ENCODE measurements at places on chromosomes 7 and 10.

DNA sequence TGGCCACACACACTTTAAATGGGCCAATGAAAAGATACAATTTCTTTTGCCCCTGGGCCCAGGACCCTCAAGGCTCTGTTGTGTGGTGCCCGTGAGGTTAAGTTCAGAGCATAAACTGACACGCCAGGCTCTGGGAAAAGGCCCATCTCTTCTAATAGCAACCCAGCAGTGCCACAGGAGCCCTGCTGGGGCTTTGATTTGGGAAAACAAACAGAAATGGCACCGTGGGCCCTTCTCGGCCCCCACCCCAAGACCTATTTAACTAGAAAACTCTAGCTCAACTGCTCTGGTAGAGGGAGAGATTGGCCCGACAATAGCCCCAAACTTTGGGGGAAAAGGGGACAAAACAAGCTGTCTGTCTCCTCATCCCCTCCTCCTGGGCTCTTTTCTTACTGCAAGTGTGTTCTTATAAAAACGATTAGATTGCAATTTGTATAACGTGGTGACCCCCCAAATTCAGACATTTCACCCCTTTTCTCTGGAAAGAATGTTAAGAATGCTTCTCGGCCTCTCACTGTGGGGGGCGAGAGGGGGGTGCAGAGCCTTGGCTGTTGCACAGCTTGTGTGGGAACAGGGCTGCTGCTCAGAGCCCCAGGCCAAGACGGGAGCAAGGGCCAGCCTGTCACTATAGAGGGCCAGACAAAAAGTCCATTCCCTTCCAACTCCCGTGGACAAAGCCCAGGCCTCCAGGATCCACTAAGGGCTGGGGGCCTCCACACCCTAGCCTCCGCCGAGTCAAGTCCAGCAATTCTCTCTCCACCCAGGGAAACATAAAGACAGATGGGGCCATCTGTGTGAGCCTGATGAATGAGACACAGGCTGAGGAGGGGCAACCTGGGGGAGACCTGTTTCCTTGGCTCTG lies 26.8 kb downstream of the DPCD start:
- no peak for DNase-seq

GRCh38 chr7:124662372-124662771 lies 103.2 kb downstream of the GPR37 start:
- DNase-seq: no peak

DNA sequence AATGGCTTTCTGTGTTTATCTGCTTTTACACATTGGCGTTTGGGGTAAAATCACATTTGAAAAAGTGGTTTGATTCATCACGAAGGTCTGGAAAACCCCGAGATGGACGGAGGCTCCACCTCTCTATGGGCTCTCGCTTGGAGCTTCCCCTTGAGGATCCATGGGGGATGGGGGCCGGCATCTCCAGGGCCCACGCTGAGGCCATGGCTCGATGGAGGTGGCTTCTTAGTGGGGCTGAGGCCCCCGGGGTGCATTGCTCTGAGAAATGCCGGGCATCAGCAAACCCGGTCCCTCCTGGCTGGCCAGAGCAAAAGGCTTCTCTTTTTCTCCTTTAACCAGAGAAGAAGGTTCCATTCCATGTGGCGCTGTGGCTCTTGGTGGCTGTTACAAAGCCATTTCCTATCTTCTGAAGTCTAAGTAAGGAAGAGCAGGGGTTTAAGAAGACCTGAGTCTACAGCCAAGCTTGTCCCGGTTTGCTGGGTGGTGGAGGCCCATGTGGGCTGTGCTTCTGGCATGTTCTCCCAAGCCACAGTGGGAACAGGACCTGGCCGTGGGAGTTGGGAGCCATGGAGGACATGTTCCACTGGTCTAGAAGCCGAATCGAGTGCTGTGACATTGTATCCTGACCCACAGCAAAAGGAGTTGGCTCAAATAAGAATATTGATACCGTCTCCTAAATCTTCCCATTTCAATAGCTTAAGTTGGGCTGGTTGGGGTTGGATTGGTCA lies 243.5 kb upstream of the PITRM1 start:
- no peak for DNase-seq

- no peak for DNase-seq
Observed at GRCh38 chr7:144133307-144133706, 10.3 kb downstream of the OR2A14 start.

- DNase-seq: no peak
Observed at GRCh38 chr7:104603957-104604356, 275.6 kb downstream of the LHFPL3 start.

GRCh38 chr10:1100691-1101368 lies 44.6 kb downstream of the WDR37 start:
- no peak for DNase-seq

GRCh38 chr10:119670717-119671116 lies 19.5 kb downstream of the BAG3 start:
- DNase-seq: no peak

- DNase-seq: no peak
Observed at GRCh38 chr10:12907656-12908055, 93.9 kb downstream of the CCDC3 start.

GRCh38 chr10:78359640-78360091 lies 326.0 kb downstream of the RPS24 start:
- no peak for DNase-seq

- DNase-seq: no peak
Observed at GRCh38 chr7:40403703-40404476, 269.1 kb downstream of the SUGCT start.

GRCh38 chr10:102683736-102684135 lies 30.5 kb downstream of the ARL3 start:
- DNase-seq: no peak

- DNase-seq: no peak
Observed at GRCh38 chr7:17493446-17493845, 195.0 kb downstream of the AHR start.

GRCh38 chr10:4514445-4515108 lies 311.4 kb upstream of the AKR1E2 start:
- no peak for DNase-seq

- DNase-seq: no peak
Observed at GRCh38 chr7:155741082-155741481, 71.2 kb downstream of the SHH start.

DNA sequence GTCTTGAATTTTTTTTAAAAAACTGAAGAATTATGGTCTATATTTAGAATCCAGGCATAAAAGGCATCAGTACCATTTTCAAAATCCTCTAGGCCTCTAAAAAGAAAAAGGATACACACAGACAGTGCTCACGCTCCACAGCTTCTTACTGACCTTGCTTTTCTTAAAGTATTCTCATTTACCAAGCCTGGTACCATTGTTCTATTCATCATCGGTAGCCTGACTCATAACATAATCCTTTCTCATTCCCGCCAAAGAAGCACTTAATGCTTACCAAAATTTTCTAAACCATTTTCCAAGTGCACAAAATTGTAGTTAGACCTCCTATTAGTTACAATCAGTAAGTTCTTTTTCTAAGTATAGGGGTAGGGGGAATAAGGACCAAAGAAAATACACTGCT lies 54.6 kb downstream of the ATE1 start:
- no peak for DNase-seq

DNA sequence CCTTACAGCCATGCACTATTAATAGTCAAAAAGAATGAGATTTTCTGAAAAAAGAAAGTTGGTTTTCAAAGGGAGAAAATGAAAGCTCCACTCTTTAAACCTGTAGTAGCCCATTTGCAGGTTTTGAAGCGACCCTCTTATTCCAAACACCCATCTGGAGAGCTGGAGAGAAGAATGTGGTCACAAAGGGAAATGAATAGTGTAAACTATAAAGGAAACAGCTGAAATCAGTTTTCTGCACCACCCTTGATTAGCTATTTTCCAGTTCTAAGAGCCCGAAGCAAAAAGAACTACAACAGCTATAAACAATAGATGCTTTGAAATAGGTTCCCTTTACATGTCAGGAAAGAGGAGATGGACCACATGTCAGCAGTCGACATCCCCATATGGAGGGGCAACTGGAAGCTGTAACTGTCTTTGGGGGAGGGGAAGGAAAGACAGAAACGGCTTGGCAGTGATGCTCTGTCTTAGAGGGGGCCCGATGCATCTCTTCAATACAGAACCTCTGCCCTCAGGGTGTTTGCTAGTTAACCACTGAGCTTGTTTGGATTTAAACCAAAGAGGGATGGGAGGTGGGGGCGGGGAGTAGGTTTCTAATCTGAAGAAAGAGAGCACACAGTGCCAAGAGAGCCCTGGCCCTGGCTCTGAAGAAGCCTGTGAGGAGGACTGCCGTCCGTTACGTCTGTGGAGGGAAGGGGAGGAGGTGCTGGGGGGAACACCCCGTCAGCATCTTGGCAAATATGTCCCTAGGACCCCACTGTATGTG lies 55.3 kb downstream of the CPVL start:
- DNase-seq: no peak

DNA sequence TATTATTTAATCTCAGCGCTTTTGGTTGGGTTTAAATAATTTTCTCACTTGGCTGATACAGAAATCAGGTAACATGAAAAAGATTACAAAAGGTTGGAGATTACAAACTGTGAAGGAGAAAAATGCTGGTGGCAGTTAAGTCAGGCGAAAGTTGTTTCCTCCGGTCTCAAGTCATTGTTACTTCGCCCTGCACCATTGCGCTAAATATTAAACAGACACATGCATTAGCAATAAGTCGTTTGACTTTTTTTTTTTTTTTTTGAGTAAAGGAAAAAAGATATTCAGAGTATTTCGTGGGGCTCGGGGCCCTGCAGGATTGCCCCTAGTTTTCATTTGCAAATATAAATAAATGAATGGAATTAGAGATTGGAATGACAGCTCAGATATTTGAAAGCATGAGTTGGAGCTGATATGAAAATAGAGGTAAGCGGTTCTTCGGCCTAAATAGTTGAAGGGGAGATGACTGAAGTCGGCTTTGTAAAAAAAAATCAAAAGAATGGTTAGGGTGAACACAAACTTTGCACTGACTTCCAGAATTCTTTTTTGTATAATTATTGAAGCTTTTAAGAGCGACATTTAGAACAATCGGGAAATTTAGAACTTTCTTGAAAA lies 914 bp downstream of the SDHAF3 start:
- no peak for DNase-seq

GRCh38 chr7:70434821-70435220 lies 697.1 kb upstream of the GALNT17 start:
- DNase-seq: no peak

- DNase-seq: no peak
Observed at GRCh38 chr7:3682028-3682710, 381.1 kb downstream of the SDK1 start.

- DNase-seq: no peak
Observed at GRCh38 chr10:101121654-101122031, 9.5 kb upstream of the TLX1 start.

DNA sequence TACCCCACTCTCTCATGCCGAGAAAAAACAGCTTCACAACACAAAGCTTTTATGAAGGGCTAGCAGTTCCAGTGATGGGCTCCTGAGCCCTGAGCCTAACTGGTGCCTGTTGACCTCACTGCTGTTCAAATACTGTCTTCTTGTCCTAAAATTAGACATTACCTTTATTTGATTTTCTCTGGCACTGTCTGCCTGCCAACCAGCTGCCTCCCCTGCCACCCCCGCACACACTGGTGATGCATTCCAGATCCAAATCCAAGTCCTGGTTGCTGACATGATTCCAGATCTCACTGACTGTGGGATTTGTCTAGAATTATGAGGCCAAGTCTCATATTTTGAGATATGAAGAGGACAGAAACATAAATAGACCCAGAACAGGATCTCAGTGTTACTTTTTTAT lies 816.2 kb downstream of the NRG3 start:
- DNase-seq: no peak

- no peak for DNase-seq
Observed at GRCh38 chr7:151469281-151469680, 29.3 kb upstream of the CRYGN start.

- DNase-seq: no peak
Observed at GRCh38 chr10:113849946-113850345, 3.9 kb downstream of the DCLRE1A start.

DNA sequence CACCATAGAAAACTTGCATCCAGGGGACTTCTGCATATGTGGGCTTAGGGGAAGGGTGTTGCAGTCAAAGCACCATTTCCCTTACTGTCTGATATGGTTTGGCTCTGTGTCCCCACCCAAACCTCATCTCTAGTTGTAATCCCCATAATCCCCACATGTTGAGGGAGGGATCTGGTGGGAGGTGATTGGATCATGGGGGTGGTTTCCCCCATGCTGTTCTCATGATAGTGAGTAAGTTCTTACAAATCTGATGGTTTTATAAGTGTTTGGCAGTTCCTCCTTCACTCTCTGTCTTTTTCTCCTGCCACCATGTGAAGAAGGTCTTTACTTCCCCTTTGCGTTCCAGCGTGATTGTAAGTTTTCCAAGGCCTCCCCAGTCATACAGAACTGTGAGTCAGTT lies 177.4 kb downstream of the ADK start:
- no peak for DNase-seq

- no peak for DNase-seq
Observed at GRCh38 chr7:87810726-87811125, 65.4 kb downstream of the SLC25A40 start.

- no peak for DNase-seq
Observed at GRCh38 chr7:133783276-133783675, 343.9 kb upstream of the LRGUK start.

All from HS-5 (cell line).